ENCODE measurements at places on chromosomes 16 and 17. TPM values are rescaled to one million over a fixed set of nuclear protein-coding genes. Genes with fewer than 3 reads are reported as not detected.

GSDMA gene
- total RNA-seq, result not detected

TMEM98 gene
- 27.1 TPM for total RNA-seq

CPHXL2 gene
- total RNA-seq, result not detected

KRTAP1-5 gene
- not detected for total RNA-seq

PPM1E gene
- 1.0 TPM for total RNA-seq

WNK4 gene
- not detected for total RNA-seq

TEKT5 gene
- not detected for total RNA-seq

CACNA1G gene
- 3.7 TPM for total RNA-seq

ACD gene
- total RNA-seq, result 10.4 TPM

TBC1D3B gene
- total RNA-seq, result not detected

GAS2L2 gene
- not detected for total RNA-seq

MRPS23 gene
- total RNA-seq, result 10.4 TPM

SCGB1C2 gene
- not detected for total RNA-seq

ABCC11 gene
- total RNA-seq, result not detected

ARHGDIG gene
- total RNA-seq, result 1.0 TPM

KRTAP3-2 gene
- not detected for total RNA-seq

ACSM3 gene
- 2.6 TPM for total RNA-seq

GRIN2A gene
- total RNA-seq, result 0.52 TPM

KRT40 gene
- total RNA-seq, result 6.3 TPM

KRTAP4-3 gene
- total RNA-seq, result not detected

DPEP2NB gene
- not detected for total RNA-seq

FSCN2 gene
- 1.0 TPM for total RNA-seq

CCDC200 gene
- total RNA-seq, result not detected

ITGAX gene
- total RNA-seq, result 1.0 TPM

KRT12 gene
- total RNA-seq, result not detected

RUSF1 gene
- total RNA-seq, result 30.8 TPM

Measured in skeletal muscle tissue (tissue), 5 donors.